ENCODE measurements at places on chromosomes 4 and X.

- DNase-seq = no peak
Measured at GRCh38 chr4:3329887-3330286, 37.1 kb downstream of the RGS12 start.

DNA sequence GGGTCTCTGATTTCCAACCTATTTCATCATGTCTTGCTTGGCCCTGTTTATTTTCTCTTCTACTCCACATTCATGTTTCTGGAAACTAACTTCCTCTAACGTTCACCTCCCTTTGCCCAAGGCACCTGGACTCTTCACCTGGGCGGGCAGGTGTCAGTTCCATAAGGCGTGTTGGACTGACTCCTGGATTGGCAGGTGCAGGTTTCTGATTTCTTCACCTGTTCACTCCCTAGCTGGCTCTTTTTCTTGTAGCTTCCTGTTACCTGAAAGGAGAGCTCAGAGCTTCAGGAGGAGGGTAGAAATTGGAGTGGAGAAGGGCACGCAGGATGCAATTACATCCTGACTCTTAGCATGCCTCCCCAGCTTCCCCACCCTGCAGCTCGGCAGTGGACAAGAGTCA is 350.8 kb upstream of the KLF3 start:
- DNase-seq = no peak

GRCh38 chr4:174526731-174527130 is 4.4 kb upstream of the HPGD start:
- DNase-seq = no peak

- no peak for DNase-seq
Measured at GRCh38 chrX:38332505-38332904, 5.2 kb upstream of the RPGR start.

- no peak for DNase-seq
Measured at GRCh38 chr4:3360777-3361176, 68.0 kb downstream of the RGS12 start.

DNA sequence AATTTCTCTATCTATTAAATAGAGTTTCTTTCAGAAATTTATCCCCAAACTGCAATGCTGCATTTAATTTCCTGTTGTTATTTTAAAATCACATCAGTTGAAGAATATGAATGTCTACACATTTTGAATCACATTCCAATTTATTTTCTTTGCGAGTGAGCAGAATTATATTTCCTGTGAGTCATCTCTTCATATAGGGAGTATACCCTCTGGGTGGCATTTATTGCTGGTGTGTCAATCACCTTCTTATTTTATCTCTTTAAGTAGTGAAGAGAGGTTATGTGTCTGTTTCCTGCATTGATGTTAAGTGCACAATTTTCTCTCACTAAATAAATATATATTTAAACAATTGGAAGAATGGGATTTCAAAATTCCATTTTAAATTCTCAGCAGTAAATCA is 511.0 kb upstream of the ATOH1 start:
- no peak for DNase-seq

- DNase-seq = no peak
Measured at GRCh38 chrX:15797707-15798106, 7.4 kb downstream of the ZRSR2 start.

GRCh38 chr4:60938621-60939020 is 261.5 kb upstream of the ADGRL3 start:
- DNase-seq = no peak

GRCh38 chr4:37438564-37439279 is 194.2 kb downstream of the NWD2 start:
- no peak for DNase-seq

GRCh38 chr4:15688051-15688450 is 6.4 kb downstream of the FAM200B start:
- no peak for DNase-seq

DNA sequence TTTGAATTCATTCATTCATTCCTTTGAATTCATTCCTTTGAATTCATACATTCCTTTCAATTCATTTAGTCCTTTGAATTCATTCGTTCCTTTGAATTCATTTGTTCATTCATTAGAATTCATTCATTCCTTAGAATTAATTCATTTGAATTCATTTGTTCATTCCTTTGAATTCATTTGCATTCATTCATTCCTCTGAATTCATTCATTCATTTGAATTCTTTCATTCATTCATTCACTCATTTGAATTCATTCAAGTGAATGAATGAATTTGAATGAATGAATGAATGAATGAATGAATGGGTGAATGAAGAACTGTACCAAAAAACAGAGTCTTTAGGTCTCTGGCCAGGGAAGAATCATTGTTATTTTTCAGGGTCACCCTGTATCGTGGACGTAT is 216.6 kb downstream of the DHRSX start:
- DNase-seq = no peak

GRCh38 chr4:181661090-181661489 is 582.1 kb upstream of the TENM3 start:
- DNase-seq = no peak

- DNase-seq = no peak
Measured at GRCh38 chr4:1795299-1796195, 2.5 kb downstream of the FGFR3 start.

DNA sequence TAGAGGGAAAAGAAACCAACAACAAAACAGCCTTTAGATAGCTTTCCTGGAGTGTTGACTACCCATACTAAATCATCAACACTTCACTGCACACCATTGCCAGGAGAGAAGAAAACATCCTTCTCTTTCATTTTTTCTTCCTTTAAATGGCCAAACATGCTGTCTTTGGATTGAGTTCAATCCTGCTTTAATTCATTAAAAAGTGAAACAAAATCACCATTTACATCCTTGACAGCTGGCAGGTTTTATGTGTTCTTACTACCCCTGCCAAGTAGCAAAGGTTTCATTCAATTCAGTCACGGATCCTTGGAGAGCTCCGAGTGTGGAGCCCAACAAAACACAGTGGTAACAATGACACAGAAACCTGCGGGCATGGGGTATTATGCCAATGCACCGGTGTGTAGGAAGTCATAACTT is 568.3 kb downstream of the ANKRD50 start:
- DNase-seq = peak; percentile 46

- no peak for DNase-seq
Measured at GRCh38 chr4:7259039-7259438, 66.7 kb downstream of the SORCS2 start.

- DNase-seq = no peak
Measured at GRCh38 chr4:95193391-95194224, 355.2 kb downstream of the UNC5C start.

GRCh38 chr4:66297703-66298102 is 627.4 kb upstream of the EPHA5 start:
- no peak for DNase-seq

- DNase-seq = no peak
Measured at GRCh38 chrX:32987142-32987541, 224.2 kb downstream of the DMD start.

DNA sequence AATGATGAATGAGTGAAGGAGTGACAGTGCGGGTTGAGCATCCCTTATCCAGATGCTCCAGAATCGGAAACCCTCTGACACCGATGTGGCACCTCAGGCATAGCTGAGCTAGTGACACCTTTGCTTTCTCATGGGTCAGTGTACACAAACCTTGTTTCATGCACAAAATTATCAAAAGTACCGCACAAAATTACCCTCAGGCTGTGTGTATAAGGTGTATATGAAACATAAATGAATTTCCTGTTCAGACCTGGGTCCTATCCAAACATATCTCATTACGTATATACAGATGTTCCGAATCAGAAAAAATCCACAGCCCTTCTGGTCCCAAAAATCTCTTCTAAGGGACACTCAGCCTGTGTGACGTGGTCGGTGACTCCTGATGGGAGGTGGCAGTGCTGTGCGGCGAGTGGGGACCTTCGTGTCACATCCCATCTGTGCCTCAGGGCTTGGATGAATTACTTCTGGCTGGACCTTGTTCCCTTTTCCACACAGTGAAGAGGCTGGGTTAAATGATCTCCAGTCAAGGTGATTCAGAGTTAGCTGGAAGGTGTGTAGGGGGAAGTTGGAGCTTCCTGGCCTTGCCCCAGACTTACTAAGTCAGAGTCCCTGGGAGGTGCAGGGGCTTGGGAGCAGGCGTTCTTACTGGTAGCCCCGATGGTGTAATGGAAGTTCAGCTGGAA is 18.8 kb downstream of the RGS12 start:
- DNase-seq = no peak

DNA sequence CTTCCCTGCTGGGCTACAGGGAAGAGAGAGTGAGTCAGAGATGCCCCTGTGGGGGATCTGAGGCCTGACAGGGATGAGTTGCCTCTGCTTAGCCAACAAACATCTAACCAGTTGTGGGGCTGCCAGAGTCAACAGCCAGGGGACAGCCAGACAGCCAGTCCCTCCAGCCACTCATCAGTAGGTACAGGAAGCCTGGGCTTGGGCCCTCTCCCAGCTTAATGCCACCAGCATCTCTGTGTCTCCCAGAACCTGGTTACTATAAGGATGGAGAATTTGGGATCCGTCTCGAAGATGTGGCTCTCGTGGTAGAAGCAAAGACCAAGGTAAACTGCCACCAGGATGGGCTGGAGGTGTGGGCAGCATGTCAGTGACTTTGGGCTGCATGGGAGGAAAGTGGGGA is 17.3 kb upstream of the SASH3 start:
- no peak for DNase-seq

- no peak for DNase-seq
Measured at GRCh38 chrX:77436271-77436670, 10.9 kb upstream of the FGF16 start.

- DNase-seq = peak; percentile 19
Measured at GRCh38 chr4:167424341-167425256, 190.3 kb upstream of the SPOCK3 start.

- DNase-seq = no peak
Measured at GRCh38 chr4:43992552-43992951, 456.1 kb downstream of the KCTD8 start.

DNA sequence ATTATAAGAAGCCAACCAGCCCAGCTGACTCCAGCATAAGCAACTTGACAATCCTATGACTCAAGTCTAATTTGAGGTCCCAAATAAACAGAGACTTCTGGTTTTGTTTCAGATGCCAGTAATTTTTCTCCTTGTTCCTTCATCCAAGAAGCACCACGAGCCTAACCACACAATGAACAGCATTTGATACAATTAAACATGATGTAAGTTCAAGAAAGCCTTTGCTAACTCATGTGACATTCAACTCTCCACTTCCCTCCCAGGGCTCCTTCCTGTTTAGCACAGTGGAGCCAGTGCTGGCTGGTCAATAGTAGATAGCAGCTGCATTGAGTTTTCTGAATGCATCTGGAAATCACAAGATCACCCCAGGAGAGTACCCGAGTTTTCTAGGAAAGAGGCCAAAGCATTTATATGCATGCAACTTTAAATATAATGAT is 206.3 kb downstream of the ARHGAP24 start:
- DNase-seq = no peak

DNA sequence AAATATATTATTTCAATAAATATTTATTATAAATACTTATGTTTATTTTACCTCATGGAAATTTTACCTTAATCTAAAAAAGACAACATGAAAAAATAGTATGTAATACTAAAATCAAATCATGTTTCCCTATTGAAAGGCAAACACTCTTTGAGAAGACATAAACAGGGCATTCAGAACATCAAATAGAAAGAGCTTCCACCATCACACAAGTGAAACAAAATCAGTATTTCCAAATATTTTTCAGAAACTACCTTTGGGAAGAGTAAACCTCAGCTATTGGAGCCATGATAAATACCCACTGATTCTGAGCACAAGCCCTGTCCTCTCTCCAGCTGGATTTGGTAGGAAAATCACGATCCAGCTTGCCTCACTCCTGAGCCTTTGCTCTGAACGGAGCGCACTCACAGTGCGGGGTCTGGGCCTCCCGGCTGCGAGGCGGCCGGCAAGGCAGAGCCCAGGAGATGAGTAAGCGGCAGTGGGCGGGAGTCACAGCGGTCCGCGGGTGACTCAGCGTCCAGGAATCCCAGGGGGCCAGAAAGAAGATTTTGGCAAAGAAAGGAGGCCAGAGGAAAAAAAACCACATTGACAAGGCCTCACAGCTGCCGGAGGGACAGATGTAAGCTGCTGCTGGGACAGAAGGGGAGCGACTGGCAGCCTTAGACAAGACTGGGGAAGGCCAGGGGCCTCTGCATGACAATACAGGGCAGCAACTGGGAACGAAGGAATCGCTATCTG is 14.7 kb upstream of the ANXA5 start:
- DNase-seq = peak; percentile 46

- no peak for DNase-seq
Measured at GRCh38 chr4:663046-663437, 11.0 kb downstream of the ATP5ME start.

GRCh38 chr4:154984148-154984547 is 203.1 kb downstream of the RBM46 start:
- DNase-seq = no peak

DNA sequence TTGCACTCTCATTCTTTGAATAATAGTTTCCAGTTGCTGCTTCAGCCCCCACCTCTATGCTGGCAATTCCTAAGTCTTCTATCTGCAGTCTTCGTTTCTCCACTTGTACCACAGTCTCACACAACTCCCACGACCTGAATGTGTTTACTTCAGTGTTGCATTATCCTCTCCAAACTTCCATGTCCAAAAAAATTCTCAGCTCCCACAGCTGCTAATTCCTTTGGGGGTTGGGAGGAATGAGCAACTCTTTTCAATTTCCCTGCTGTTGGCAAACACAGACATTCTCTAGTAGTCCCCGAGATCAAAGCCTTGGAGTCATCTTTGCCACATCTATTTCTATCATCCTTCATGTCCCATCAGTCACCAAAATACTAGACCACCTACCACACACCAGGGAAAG is 14.4 kb upstream of the CDS1 start:
- no peak for DNase-seq

DNA sequence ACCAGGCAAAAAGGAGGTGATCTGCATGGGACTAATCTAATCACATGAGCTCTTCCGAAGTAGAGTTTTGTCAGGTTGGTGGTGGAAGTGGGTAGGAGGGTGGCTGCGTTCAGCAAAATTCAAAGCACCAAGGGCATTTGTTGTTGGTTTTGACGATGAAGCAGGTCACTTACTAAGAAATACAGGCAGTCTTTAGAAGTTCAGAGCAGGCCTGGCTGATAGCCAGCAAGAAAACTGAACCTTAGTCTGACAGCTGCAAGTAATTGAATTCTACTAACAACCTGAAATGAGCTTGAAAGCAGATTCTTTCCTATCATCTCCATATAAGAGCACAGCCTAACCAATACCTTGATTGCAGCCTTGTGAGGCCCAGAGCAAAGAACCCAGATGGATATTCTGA is 505.8 kb downstream of the KLHL13 start:
- DNase-seq = no peak

- DNase-seq = peak; percentile 8
Measured at GRCh38 chrX:75156531-75156945, 455 bp upstream of the ABCB7 start.
